ENCODE measurements at places on chromosomes 7 and 10. TPM values are rescaled to one million over a fixed set of nuclear protein-coding genes. Genes with fewer than 3 reads are reported as not detected.

The GJD4 gene
- not detected for total RNA-seq

The FBXL13 gene
- total RNA-seq = 38.7 TPM

The PDCD11 gene
- total RNA-seq = 51.4 TPM

The NKX1-2 gene
- total RNA-seq = 0.02 TPM

The DDIT4 gene
- total RNA-seq = 711 TPM

The TMEM270 gene
- total RNA-seq = not detected

The CHCHD2 gene
- total RNA-seq = 141 TPM

The LGI1 gene
- total RNA-seq = 0.32 TPM

The LRRD1 gene
- not detected for total RNA-seq

The FKBP6 gene
- total RNA-seq = not detected

The CUBN gene
- 0.67 TPM for total RNA-seq

The UTF1 gene
- total RNA-seq = not detected

The EFCAB10 gene
- 3.6 TPM for total RNA-seq

The KDM7A gene
- total RNA-seq = 8.8 TPM

The KIF20B gene
- total RNA-seq = 30.3 TPM

The SUN3 gene
- total RNA-seq = not detected

The NCAPG2 gene
- 33.9 TPM for total RNA-seq

All from NCI-H460 (cell line).